Activated naive CD4-positive, alpha-beta T cell (primary cell): ENCODE measurements at places on chromosomes 6 and 20.

DNA sequence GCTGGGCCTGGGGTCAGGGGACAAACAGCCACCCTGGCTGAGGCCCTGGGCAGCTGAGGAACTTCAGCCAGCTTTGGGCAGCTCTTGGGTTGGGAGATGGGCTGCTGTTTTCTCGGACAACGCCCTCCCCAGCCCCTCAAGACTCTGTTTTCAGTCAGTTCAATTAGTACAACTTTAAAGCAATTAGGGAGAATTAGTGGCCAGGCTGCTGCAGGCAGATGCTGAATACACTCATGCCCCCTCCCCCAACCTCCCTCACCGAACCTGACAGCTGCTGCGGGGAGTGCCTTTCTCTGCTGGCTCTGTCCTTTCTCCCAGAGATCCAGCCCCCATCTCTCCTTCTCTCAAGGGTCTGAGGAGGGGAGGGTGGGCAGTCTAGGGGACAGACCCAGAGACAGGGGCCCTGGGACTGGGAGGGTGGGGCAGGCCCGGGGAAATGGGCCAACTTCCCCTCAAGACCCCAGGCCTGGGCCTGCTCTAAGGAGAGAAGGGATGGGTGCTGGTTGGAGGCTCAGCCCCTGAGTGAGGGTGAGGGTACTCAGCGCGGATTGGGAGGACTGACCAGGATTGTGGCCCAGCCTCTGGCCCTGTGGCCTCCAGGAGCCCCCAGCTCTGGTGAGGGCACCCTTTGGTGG lies 17.8 kb upstream of the MYT1 start:
- DNase-seq: no peak

DNA sequence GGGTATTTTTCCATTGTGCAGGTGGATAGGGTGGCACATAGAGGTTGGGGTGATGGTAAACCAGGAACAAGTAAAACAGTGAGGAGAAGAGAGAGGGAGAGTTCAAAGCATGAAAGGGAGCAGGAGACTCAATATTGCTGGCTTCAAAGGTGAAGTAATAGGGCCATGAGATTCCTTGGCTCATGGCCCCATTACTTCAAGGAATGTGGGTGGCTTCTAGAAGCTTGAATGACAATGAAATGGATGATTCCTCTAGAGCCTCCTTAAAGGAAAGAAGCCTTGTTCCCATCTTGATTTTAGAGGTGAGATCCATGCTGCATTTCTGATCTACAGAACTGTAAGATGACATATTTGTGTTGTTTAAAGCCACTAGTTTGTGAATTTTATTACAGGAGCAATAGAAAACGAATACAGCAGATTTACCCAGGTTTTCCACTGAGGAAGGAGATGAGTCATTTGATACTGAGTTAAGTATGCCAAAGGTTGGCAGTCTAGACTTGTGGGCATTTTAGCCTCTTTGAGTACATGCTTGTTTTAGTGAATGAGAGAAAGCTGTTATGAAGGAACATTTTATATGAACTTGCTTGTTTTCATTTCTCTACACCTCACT lies 110.4 kb downstream of the PLCB4 start:
- no peak for DNase-seq

DNA sequence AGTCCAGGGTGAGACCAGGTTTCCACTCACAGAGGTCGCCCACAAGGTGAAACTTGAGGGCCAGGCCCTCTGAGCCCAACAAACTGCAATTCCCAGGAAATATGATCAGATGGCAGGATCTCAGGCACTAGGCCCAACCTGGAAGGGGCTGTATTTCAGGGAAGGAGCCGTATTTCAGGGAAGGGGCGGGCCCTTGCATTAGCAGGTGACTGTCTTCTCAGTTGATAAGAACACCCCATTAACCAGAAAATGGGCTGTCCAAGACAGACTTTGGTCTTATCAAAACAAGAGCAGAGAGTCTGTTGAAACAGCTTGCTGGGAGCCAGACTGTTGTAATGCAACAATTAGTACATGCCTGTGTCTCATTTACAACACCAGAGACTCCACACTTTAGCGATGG lies 10.9 kb upstream of the BNIP5 start:
- no peak for DNase-seq

GRCh38 chr20:45935416-45936046 lies 1.0 kb downstream of the PCIF1 start:
- DNase-seq: no peak

DNA sequence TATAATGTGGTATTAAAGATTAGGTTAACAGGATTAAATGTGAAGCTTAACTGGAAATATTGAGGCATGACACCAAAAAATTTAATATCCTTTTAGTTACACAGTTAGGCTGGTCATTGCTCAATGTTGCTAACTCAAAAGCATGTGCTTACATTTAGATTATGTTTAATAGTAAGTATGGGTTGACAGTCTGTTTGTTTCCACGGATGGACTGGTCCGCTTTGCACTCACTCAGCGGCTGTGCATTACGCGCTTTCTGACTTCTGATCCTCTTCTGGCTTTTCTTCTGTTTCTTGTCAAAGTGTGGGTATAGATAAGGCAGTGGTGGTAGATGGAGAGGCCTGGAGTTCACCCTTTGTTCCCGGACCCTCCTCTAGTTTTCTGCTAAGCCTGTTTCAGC lies 174.9 kb downstream of the RIMS1 start:
- DNase-seq: no peak

DNA sequence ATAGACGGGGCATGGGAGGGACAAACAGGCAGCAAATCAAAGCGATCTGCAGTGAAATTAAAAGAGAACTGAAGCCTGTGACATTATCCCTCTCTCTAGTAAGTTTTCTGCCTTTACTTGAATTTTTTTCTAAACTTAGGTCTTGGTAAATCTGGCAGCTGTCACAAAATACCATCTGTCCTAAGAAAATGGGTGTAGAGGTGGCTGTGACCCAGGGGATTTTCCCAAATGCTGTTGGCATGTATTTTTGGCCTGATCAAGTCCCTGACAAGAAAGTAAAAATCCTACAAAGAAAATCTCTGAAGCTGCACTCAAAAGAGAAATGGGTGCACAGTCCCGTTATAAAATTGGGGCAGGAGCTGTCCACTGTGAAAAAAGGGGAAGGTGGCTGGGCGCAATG lies 30.2 kb upstream of the F13A1 start:
- DNase-seq: no peak

DNA sequence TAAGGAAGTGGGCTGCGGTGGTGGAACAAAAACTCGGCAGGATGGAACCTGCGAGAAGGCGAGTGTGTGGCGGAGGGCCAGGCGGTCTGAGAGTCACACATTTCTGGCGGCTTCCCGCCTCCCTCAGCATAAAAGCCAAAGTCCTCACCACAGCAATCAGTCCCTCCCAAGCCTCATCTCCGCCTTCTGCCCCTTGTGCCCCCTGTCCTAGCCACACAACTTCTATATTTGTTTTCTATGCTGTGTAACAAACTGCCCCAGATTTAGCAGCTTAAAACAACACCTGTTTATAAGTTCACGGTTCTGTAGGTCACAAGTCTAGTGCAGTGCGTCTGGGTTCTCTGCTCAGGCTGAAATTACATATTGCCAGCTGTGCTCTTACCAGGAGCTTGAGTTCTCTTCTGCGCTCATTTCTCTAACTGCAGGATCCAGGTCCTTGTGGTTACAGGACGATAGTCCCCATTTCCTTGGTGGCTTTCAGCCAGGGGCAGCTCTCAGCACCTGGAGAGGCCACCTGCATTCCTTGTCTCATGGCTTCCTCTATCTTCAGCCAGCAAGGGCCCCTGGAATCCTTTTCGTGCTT lies 11.7 kb upstream of the SPO11 start:
- DNase-seq: no peak

GRCh38 chr6:151326116-151326825 lies 65.1 kb downstream of the ZBTB2 start:
- no peak for DNase-seq

DNA sequence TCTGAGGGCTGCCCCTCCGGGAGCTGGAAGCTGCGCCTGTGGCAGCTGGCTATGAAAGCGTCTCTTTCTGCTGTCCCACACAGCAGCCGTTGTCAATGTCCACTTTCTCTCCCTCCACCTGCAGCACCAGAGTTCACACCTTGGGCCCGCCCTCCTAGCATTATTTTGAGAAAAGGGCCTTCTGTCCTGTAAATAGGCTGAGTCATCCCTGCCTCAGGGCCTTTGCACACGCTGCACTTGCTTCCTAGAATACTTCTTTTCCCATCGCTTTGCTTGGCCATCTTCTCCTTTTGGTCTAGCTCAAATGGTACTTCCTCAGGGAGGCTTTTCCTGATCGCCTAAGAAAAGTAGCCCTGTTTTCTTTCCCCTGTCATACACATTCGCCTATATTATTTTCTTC lies 69.3 kb upstream of the ZNFX1 start:
- no peak for DNase-seq

- no peak for DNase-seq
Observed at GRCh38 chr6:159068904-159069578, 24.2 kb upstream of the TAGAP start.

- DNase-seq: no peak
Observed at GRCh38 chr6:149383371-149383770, 16.7 kb upstream of the SUMO4 start.

DNA sequence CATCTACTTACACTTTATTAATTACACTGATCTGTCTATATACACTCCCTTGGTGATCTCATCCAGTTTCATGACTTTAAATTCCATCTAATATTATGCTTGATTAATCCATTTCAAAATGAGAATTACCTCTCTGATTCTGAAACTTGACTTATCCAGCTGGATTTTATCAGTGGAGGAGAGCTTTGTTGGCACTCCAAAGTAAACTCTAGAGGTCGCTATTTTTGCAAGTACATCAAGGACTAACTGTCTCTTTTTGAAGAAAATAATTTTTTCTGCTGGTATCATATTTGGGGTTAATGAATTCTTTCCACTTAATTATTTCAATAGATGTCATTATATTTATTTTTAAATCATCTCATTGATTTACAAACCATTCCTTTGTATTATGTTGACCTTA lies 630.3 kb upstream of the MAN1A1 start:
- DNase-seq: no peak

DNA sequence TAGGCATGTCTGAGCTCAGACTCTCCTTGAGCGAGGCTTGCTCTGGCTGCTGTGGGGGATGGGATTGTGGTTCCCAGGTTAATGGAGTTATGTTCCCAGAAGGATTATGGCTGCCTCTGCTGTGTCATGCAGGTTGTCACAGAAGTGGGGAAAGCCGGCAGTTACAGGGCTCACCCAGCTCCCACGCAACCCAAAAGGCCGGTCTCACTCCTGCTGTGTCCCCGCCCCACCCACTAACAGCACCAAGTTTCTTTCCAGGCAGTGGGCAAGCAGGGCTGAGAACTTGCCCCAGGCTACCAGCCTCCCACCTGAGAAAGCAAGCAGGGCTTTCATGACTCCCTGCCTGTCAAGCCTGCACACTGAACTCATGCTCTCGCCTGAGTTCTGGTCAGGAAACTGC lies 750.5 kb downstream of the FRK start:
- DNase-seq: no peak

DNA sequence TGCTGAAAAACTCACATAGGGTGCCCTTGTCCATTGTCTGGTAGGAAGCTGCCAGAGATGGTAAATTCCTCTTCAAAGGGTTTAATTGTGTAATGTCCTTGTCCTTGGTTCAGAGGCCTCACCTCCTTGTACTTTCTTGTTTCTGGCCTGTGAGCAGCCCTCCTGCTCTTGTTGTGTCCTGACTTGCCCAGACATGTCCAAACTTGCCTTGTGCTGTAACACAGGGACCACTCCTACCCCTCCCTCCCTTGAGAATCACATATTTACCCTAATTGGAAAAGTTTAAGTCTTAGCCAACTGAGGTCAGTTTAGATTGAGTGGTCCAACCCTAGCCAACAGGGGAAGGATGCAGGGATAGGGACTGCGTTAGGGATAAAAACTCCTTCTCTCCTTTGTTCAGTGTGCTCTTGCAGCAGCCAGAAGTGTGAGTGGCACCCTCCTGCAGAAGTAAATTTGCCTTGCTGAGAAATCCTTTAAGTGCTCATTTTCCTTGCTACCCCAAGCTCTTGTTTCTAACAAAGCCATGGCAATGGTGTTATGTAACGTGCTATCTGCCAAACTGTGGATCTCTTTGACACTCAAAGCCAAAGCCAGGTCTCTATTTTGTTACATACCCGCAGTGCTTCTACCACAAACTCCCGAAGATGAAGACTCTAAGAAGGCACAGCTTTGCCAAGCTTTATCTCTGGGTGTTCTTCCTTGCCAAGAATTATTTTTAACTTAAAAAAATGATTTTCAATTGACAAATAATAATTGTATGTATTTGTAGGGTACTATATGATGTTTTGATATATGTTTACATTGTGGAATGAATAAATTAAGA lies 414.5 kb downstream of the ESR1 start:
- no peak for DNase-seq

DNA sequence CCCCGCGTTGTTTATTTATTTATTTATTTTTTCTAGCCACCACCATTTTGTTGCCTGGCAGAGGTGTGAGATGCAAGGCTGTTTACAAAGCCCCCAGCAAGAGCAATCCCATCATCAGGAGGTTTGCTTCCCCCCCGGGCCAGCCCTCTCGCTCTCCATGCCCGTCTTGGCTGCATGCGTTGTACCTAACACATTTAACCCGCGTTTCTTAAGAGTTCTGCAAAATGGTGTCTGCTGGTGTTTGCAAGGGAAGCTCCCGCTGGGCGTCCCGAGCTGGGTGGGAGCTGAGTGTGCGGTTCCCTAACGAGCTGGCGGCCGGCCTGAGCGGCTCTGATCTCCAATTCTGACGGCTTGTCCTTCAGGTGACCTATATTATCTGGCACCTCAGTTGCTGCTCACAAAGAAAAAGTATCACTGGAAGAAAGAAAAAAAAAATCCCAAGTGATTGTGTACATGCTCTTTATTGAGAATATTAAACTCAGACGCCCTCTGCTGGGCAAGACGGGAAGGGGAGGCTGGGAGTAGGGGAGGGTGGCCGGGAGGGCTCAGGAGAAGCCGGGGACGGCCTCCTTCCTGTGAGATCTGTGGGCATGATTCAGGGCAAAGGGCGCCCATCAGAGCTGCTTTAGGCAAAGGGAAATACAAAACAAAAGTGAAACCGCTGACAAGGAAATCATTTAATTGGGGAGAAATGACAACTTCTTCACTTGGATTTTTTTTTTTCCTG lies 154.8 kb downstream of the BCAS1 start:
- DNase-seq: peak; percentile 92

- DNase-seq: no peak
Observed at GRCh38 chr6:141445928-141446628, 686.6 kb upstream of the GJE1 start.

DNA sequence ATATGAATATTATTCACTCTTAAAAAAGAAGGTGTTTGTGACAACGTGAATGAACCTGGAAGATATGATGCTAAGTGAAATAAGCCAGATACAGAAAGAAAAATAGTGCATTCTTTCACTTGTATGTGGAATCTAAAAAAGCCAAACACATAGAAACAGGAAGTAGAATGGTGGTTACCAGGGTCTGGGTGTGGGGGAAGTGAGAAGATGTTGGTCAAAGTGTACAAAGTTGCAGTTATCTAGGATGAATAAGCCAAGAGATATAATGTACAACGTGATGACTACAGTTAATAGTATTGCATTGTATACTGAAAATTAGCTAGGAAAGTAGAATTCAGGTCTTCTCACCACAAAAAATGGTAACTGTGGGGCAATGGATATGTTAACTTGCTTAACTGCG lies 151.1 kb upstream of the HCRTR2 start:
- DNase-seq: no peak
